NK-92 treated with Interleukin-12 subunit alpha and Interleukin-12 subunit beta, amount 100 ng/mL, for 24 hours (cell line): ENCODE measurements at places on chromosomes 16 and 17.

DNA sequence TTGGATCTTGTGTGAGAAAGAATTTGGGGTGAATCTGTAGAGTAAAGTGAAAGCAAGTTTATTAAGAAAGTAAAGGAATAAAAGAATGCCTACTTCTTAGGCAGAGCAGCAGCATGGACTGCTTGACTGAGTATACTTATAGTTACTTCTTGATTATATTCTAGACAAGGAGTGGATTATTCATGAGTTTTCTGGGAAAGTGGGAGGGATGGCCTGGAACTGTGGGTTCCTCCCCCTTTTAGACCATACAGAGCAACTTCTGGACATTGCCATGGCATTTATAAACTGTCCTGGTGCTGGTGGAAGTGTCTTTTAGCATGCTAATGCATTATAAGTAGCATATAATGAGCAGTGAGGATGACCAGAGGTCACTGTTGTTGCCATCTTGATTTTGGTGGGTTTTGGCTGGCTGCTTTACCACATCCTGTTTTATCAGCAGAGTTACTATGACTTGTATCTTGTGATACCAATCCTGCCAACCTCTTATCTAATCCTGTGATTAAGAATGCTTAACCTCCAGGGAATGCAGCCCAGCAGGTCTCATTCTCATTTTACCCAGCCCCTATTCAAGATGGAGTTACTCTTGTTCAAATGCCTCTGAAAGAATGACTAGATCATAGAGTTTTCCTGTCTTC lies 58.7 kb downstream of the HSD17B2 start:
- no peak for DNase-seq

DNA sequence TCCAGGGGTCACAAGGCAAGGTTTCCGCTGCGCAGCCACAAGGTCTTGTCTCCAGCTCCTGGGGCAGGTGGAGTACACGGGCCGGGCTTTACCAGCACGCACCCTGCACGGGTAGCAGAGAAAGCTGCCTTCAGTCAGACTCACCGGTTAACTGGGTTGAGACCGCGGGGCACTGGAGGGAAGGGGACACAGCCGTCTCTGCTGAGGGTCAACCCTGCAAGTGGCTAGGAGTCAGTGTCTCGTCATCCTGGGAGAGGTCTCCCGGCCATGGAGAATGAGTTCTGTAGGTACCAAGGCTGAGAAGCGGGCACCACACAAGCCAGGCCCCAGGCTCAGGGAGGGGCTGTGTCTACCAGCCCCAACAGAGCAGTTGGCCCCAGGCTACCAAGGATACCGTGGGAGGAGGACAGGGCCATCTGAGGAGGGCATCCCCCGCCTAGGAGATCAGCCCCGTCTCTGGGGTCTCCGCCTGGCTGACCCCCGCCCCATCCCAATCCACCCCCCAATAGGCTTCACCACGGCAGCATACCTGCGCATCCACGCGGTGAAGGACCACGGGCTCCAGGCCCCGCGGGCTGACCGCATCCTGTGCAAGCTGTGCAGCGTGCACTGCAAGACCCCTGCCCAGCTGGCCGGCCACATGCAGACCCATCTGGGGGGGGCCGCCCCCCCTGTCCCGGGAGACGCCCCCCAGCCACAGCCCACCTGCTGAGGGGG lies 2.8 kb upstream of the PRRT2 start:
- DNase-seq: no peak

GRCh38 chr16:84806256-84806889 lies 13.4 kb upstream of the CRISPLD2 start:
- no peak for DNase-seq

- DNase-seq: no peak
These were observed 116.5 kb downstream of the CYLD start for GRCh38 chr16:50858376-50858775.

DNA sequence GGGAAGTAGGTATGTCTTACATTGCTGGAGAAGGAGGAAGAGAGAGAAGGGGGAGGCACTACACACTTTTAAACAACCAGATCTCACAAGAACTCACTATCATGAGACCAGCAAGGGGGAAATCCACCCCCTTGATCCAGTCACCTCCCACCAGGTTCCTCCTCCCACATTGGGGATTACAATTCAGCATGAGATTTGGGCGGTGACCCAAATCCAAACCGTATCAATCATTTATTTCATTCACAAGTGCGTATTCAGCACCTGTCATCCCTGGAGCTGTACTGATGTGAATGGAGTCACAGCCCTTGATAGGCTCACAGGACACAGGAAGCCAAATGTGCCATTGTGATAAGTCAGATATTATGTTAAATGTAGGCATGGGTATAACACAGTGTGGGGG lies 228.3 kb upstream of the HSBP1 start:
- DNase-seq: no peak

- DNase-seq: no peak
These were observed 67.2 kb downstream of the ADCY9 start for GRCh38 chr16:4049031-4049430.

DNA sequence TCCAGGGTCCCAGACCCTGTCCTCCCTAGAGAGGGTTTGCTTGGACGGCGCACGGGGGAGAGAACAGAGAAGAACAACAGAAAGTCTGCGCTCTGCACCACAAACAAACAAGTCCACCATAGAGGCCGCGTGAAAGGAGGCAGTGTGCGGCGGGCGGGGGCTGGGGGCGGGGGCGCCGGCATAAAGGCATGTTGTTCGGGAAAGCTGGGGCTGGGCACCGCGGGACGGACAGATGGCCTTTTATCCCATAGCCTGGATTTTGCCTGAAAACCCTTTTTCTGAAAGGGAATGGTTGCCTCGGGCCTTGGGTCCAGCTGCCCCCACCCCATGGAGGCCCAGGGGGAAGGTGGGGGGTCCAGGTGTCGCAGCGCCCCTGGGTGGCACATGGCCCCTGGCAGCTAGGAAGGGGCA lies 26.0 kb downstream of the FA2H start:
- DNase-seq: no peak

- no peak for DNase-seq
These were observed 2.8 kb downstream of the RBFOX3 start for GRCh38 chr17:79607940-79608623.

GRCh38 chr16:65672960-65673359 lies 551.1 kb upstream of the CDH11 start:
- DNase-seq: no peak

GRCh38 chr17:4162775-4163466 lies 19.9 kb downstream of the CYB5D2 start:
- DNase-seq: no peak

DNA sequence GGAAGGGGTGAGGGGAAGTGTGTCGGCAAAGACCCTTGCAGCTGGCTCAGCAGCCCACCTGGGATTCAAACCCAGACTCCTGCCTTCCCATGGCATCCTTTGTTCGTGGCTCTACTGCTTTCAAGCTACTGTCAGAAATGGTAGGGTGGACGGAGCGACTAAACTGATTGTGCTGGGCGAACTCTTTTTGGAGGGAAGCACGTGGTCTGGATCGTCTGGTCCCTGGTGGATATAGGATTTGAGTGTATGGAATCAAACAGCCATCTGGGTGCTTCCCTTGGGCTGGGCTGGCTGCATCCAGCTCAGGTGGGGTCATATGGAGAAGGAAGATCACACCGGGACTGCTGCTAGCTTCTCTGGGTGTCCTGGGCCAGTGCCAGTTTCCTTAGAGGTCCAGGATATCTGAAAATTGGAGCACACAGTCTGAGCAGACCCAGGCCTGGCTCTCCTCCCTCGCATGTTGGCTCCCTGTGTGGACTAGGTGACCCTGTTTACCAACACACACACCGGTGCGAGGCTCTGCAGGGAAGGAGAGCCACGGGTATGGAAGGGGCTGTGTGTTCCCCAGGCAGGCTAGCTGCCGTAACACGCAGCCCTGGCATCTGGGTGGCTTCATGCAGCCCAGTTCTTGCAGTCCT lies 8.6 kb downstream of the CMIP start:
- no peak for DNase-seq

GRCh38 chr16:46745617-46746016 lies 2.5 kb downstream of the MYLK3 start:
- no peak for DNase-seq

DNA sequence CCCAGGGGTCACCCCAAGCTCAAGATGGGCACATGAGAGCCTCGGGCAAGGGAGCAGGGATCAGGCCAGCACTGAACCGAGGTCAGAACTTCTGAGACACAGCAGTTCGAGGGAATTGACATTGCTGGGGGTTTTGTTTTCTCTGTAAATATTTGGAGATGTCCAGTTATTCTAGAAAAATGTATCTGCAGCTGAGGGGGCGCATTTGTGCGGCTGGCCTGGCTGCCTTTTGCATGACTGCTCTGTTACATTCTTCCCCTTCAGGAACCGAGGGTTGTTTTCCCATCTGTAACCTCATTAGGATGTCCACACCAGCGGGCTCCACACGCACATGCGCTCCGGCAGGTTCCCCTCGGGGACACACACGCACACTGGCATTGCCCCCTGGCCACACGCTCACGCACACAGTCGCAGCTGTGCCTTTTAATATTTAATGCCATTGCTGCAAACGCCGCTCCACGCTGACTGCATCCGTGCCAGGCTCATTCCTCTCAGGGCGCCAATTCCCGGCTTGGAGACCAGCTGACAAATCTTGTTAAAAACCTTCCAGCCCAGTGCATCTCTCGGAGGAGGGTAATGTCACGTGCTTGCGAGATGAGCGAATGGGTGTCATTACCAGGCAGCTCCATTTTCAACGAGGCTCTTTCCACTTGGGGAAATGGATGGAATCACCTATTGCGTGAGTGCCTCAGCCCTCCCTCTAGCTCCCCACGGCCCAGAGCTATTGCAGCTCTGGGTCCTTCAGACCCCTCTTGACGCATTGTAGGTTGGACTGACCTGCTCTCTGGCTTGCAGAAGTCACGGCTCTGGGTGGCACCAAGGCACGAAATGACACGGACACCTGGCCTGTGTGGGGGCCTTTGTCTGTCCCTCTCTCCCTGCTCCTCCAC lies 13.1 kb downstream of the CCR7 start:
- DNase-seq: no peak

DNA sequence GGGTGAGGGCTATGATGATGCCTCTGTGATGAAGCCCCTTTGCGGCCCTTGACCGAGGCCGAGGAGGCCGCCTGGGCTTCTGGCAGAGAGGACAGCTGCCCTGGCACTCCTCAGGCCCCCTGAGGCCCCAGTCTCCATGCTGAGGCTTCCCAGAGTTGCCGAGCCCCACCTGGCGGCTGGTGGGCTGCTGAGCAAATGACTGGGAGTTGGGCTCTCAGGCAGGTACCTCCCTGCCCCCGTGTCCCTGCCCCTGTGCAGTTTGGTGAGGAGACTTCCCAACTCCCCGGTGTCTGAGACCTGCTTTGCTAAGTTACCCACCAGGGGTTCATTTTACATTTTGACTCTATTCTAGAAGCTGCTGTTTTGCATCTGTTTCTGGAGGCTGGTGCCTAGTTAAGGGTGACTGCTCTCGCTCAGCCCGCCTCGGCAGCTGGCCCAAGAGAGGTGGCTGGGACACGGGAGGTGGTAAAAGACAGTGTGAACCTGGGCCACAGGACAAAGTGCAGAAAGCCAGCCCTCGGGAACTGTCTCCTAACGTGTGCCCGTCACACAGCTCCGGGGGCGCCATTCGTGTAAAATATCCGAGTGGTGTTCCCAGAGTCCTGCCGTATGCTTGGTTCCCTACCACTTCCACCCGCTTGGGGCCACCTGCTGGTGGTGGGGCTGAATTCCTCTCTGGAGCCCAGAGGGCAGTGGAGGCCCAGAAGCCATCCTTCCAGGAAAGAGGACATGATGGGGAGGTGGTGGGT lies 134.5 kb downstream of the RAB11FIP4 start:
- no peak for DNase-seq

DNA sequence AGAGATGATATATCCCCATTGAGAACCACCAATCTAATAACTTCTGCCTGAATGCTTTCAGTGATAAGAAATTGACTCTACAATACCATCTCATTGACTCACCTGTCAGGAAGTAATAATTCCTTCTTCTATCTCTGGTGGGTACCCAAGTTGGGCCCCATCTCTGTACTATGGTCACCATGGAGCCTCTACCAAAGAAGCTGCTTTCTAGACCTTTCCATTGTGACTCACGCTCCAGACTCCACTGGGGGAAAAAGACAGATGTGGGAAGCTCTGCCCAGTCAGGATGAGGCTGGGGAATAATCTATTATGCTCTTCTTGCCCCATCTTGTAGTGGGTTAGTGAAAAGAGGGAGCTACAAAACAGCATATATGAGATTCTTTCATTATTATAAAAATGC lies 100.4 kb downstream of the COPRS start:
- no peak for DNase-seq

- DNase-seq: no peak
These were observed 111.9 kb downstream of the GSG1L start for GRCh38 chr16:27951489-27952120.

GRCh38 chr17:47192554-47192953 lies 3.5 kb upstream of the CDC27 start:
- no peak for DNase-seq

GRCh38 chr16:585351-585750 lies 4.5 kb upstream of the RAB40C start:
- no peak for DNase-seq

DNA sequence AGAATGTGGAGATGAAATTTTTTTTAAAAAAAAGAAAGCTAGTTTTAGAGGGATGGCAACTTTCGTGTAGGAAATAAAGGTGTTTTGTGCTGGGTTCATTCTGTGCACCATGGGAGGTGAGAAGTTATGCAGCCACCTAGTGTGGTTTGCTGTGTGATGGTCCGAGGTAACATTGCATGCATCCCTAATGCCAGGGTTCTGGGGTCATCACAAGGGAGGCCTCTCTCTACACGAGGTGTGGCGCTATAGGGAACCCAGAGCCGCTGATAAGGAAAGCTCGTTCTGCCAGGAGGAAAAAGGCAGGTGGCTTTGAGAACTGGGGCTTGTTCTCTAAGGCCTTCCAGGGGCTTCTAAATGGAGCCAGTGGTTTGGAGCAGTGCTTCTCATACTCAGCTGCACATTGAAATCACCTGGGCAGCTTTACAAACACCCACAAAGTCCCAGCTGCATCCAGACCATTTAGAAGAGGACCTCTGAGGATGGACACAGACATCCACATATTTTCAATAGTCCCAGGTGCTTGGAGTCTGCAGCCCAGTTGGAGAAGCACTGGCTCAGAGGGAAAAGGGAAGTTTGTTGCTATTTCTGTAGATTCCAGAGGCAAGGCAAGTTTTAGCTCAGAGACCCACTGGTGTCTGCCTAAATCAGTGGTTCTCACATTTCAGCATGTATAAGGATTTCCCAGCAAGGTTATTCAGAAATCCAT lies 43.5 kb downstream of the VPS35L start:
- no peak for DNase-seq

DNA sequence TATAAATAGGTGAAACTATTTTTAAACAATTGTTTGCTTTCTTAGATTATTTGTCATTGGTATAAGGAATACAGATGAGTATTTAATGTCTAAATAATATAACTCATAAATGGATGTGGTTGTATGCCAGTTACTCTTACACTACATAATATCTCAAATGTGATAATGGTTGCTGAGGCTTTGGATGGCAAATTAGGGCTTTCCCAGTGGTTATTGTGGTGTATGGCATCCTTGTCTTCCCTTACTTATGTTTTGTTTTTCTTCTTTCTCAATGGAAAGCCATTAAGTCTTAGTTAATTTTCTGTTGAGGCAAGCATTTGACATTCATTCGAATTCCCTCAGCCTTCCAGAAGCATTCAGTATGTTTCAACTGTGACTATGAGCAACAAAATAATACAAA lies 10.5 kb downstream of the OMG start:
- DNase-seq: no peak

GRCh38 chr17:6567528-6568183 lies 11.3 kb upstream of the PITPNM3 start:
- DNase-seq: no peak

- DNase-seq: no peak
These were observed 102.0 kb upstream of the CDH5 start for GRCh38 chr16:66264311-66265047.
